Progenitor cell of endocrine pancreas (in vitro differentiated cells): ENCODE measurements at places on chromosomes 5 and 9. TPM values are rescaled to one million over a fixed set of nuclear protein-coding genes. Genes with fewer than 3 reads are reported as not detected.

- no peaks in the 10 kb centered on the region for H3K27me3 ChIP-seq
- no peak overlapping the region for H3K27ac ChIP-seq
- DNase-seq: no peak
Measured at GRCh38 chr5:128903550-128903949, 61.7 kb upstream of the SLC27A6 start.

DNA sequence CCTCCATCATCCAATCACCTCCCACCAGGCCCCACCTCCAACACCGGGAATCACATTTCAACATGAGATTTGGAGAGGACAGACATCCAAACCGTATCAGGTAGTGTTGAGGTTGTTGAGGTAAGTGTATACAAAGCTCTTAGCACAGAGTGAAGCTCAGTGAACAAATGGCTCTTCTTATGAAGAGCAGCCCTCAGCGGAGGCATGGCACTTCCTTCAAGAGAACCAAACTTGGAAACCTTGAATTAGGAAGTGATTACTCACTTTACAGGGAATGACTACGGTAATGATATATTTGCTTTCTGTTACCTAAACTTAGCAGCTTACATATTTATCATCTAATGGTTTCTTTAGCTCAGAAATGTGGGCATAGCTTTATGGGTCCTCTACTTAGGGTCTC is 92.8 kb downstream of the IQGAP2 start:
- peaks cover 7% of the 10 kb centered on the region for H3K27me3 ChIP-seq
- H3K36me3 ChIP-seq: no peaks in the 10 kb centered on the region
- H3K27ac ChIP-seq: no peak overlapping the region
- H3K4me3 ChIP-seq: no peak overlapping the region
- DNase-seq: no peak

Gene MYMK
- total RNA-seq: not detected in 2 replicates

Gene HTR4
- not detected in 2 replicates for total RNA-seq

DNA sequence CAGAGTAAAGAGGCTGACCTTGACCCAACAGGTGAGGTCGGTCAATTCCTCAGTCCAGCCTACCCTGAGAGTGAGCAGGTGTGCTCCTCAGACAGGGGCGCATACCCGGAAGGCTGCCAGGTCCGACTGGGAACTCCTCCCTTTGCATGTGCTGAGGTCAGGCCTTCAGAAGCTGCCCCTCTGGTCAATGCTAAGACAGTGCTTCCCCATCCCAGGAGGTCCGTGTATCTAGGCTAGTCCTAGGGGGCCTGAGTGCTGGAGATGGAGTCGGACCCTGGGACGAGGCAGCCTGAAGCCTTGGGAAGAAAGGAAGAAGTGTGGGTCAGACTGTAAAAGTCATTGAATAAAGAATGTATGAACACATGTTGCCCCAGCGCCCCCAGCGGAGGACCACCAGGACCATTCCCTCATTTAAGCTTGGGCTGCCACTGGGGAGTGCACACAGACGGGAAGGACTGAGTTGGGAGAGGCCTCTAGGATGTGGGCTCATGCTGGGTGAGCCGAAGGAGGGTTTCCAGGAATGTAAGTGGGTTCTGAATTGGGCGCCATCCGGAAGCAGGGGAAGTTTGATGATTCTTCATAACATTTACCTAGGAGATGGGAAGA is 41.0 kb upstream of the GFPT2 start:
- no peaks in the 10 kb centered on the region for H3K4me1 ChIP-seq
- H3K27ac ChIP-seq: no peak overlapping the region

- H3K36me3 ChIP-seq: no peaks in the 10 kb centered on the region
- DNase-seq: no peak
- peaks cover 4% of the 10 kb centered on the region for H3K4me1 ChIP-seq
- H3K27me3 ChIP-seq: peaks cover 30% of the 10 kb centered on the region
- no peak overlapping the region for H3K4me3 ChIP-seq
Measured at GRCh38 chr9:899440-900184, 58.1 kb downstream of the DMRT1 start.

DNA sequence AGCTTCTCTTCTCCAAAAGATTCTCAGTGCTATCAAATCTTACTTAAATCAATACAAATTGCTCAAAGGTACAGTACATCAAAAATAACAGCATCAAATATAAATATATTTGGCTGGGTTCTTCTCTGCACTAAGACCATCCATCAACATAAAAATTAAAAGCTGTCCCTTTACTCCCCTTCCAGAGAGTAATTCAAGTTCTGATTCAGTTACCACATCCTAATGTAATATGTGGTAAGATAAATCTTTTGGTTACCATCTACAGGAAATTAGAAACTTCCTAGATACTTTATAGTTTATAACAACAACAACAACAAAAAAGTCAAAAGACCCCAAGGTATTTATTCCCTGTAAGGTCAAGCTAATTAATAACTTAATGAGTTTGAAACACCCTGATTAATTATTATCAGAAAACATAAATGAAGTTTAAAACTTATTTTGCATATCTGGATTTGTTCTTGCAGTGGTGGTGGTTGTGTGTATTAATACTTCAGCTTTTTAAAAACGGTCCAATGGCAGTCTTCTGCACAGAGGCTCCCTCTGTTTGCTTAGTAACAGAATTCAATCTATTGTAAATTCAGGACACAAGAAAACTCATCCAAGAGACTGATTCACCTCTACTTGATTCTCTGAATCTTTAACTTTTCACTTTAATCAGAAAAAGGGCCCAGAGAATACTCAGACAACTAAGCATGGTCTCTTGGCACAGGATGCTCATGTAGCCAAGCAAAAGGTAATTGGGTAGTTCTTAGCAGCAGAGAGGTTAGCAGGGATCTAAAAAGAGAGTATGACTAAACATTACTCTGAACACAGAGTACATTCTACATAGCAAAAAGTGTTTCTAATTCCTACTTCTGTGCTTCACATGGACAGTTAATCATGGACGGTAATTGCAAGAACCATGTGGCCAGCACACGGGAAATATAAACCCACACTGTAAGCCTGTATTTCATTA is 20.1 kb downstream of the DIAPH1 start:
- H3K36me3 ChIP-seq: peaks cover 1% of the 10 kb centered on the region
- H3K27me3 ChIP-seq: no peaks in the 10 kb centered on the region

Gene C5orf58
- not detected in 2 replicates for total RNA-seq

DNA sequence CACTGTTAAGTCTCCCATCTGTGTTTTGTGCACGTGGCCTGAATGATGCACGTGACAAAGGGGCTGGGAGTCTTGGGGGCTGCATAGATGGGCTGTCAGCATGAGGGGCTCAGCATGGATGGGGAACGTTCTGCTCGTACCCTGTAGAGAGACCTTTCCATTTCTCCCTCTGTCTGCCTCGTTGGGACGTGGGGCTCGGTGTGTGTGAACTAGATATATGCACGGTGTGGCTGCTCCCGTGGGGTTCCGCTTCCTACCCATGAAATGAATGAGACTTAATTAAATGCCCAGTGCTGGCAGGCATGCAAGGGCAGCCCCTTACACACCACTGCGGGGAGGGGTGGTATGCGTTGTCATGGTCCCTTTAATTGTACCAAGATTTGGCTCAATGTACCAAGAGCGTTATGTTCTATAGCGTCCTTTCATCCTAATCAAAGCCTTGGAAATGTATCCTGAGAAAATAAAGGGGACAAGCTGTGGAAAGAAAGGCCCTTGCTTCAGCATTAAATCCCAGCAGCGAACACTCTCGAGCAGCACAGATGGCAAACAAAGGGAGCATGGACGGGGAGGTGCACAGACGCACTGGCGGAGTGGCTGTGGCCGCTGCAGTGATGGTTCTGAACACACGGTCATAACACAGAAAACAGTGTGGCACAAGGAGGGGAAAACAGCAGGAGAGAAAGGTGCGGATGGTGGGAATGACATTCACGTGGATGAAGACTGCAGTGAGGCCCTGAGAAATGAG is 66.8 kb downstream of the RASGEF1C start:
- no peak overlapping the region for H3K27ac ChIP-seq
- no peaks in the 10 kb centered on the region for H3K36me3 ChIP-seq
- no peak overlapping the region for H3K4me3 ChIP-seq
- no peak for DNase-seq

DNA sequence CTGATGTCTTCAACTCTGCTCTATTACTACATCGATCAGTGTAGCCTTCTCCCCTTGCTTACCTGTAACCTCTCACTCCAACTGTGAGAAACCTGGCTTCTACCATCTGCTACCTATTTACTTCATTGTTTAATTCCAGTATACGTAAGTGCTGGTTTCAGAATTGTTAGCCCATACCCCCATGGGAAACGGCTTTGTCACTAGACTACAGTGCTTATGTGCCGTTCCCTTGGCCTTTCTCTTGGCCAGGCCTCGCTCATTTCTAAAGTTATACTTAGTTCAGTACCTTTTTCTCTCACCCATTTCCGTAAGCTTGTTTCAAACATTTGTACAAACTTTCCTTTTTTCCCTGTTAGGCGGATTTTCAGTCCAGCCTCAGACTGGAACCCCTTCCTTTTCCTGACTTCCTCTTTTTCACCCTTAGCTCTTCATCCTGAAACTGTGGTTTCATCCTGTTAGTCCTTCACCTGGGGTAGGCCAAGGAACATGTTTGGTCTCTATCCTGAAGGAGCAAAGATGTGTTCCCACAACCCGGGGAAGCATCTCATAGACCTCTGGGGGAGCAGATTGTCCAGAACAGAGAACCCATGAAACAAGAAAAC is 21.7 kb downstream of the ALG2 start:
- H3K4me1 ChIP-seq: no peaks in the 10 kb centered on the region
- no peaks in the 10 kb centered on the region for H3K27me3 ChIP-seq
- DNase-seq: no peak
- peaks cover 7% of the 10 kb centered on the region for H3K36me3 ChIP-seq
- no peak overlapping the region for H3K27ac ChIP-seq
- H3K4me3 ChIP-seq: no peak overlapping the region

DNA sequence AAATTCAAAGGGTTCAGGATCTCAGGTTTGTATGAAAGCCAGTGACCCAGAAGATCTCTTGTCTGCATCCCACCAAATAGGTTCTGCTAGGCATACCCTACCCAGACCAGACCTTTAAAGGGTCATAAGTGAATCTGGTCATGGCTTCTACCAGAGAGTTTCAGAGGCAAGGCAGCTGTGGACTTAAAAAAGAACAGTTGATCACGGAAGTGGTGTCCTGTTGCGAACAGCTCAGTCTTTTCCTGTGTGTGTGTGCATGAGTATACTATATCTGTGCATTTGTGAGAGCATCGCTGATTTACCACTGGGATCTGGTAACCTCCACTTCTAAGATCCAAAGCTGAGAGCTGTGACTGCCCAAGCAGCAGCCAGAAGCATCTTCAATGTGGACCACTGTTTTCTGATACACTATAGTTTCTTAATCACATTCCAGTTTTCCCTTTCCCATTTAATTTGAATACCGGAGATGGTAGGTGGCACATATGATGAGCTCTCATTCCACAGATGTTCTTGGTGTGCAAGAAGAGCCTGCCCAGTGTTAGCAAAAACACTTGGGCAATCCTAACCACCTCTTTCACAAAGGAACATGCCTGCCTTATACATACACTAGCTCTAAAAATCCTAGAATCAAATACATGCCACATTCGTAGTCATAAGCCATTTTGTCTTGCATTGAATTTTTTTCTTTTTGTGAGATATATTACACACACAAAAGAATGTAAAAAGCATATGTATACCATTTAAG is 36.2 kb upstream of the OR2S2 start:
- no peak overlapping the region for H3K27ac ChIP-seq
- DNase-seq: no peak
- H3K36me3 ChIP-seq: no peaks in the 10 kb centered on the region
- H3K27me3 ChIP-seq: peaks cover 29% of the 10 kb centered on the region

DNA sequence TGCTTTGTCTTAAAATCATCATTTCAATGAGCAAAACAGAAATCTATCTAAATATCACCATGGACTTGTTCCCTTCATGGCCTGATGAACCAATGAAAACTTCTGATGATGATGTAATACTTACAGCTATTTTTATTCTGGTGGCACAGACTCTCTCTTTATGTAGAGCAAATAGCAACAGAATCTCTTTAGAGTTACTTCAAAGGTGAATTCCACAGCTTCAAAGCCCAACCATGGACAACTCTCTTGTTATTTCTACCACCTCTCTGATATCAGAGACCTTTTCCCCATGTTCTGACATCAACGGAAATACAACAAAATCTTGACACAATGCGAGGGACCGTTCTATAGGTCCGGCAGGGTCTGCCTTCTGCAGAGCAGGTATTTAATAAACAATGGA is 70.1 kb downstream of the RETREG1 start:
- no peaks in the 10 kb centered on the region for H3K36me3 ChIP-seq
- peak overlapping the region; percentile 26 for H3K27ac ChIP-seq
- no peak for DNase-seq
- peaks cover 8% of the 10 kb centered on the region for H3K4me1 ChIP-seq

Gene PAPPA
- 0.33 and 0.36 TPM in 2 replicates for total RNA-seq

GRCh38 chr5:154698763-154699162 is 56.4 kb upstream of the LARP1 start:
- no peak overlapping the region for H3K27ac ChIP-seq
- H3K4me1 ChIP-seq: peaks cover 16% of the 10 kb centered on the region
- H3K36me3 ChIP-seq: peaks cover 2% of the 10 kb centered on the region
- H3K4me3 ChIP-seq: no peak overlapping the region

GRCh38 chr9:120608421-120608820 is 28.5 kb upstream of the CDK5RAP2 start:
- peaks cover 18% of the 10 kb centered on the region for H3K36me3 ChIP-seq
- no peak for DNase-seq
- H3K4me3 ChIP-seq: no peak overlapping the region
- H3K4me1 ChIP-seq: peaks cover 3% of the 10 kb centered on the region

GRCh38 chr9:82488313-82489200 is 500.0 kb downstream of the SPATA31D1 start:
- H3K4me3 ChIP-seq: no peak overlapping the region
- DNase-seq: no peak
- peaks cover 4% of the 10 kb centered on the region for H3K27me3 ChIP-seq
- H3K27ac ChIP-seq: no peak overlapping the region

GRCh38 chr5:52963636-52964035 is 25.5 kb upstream of the ITGA2 start:
- no peak overlapping the region for H3K27ac ChIP-seq
- no peak for DNase-seq
- no peaks in the 10 kb centered on the region for H3K27me3 ChIP-seq
- peaks cover 4% of the 10 kb centered on the region for H3K36me3 ChIP-seq
- H3K4me1 ChIP-seq: peaks cover 2% of the 10 kb centered on the region

Gene SPATA31E1
- total RNA-seq: not detected in 2 replicates

DNA sequence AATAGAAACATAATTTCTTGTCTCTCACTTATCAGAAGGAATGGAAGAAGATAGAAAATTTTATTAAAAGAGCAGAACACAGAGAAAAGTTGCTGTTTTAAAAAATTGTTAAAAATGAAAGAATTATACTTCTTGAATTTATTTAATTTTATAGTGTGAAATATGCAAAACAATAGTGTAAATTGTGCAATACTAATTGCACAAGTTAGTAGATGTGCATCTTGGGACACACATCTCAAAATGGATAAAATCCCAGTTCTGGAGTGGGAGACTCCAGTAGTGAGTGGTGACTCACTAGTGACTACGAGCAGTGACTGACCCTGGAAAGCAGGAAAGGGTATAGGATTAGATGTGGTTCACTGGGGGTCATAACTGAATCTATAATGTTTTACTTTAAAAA is 223.2 kb downstream of the MSX2 start:
- no peak overlapping the region for H3K4me3 ChIP-seq
- no peak overlapping the region for H3K27ac ChIP-seq
- peaks cover 24% of the 10 kb centered on the region for H3K27me3 ChIP-seq
- no peak for DNase-seq

Gene CDC25C
- 10.6 and 11.5 TPM in 2 replicates for total RNA-seq

GRCh38 chr5:94288937-94289336 is 329.5 kb downstream of the KIAA0825 start:
- H3K4me1 ChIP-seq: peaks cover 11% of the 10 kb centered on the region
- peaks cover 92% of the 10 kb centered on the region for H3K27me3 ChIP-seq
- H3K4me3 ChIP-seq: no peak overlapping the region

GRCh38 chr5:5320062-5320805 is 102.2 kb upstream of the ICE1 start:
- no peak for DNase-seq
- H3K27ac ChIP-seq: no peak overlapping the region
- H3K4me3 ChIP-seq: no peak overlapping the region
- H3K27me3 ChIP-seq: no peaks in the 10 kb centered on the region
- H3K36me3 ChIP-seq: peaks cover 25% of the 10 kb centered on the region

Gene LOX
- 0.19 and 0.42 TPM in 2 replicates for total RNA-seq
